NCI-H2171 (cell line): ENCODE measurements at places on chromosomes 16 and 17.
A peak's percentile ranks its signal among the peaks of the same experiment; 100 is the strongest.

- peak; percentile 78 for DNase-seq
Observed at GRCh38 chr17:65638221-65638975, 77.0 kb upstream of the AXIN2 start.

DNA sequence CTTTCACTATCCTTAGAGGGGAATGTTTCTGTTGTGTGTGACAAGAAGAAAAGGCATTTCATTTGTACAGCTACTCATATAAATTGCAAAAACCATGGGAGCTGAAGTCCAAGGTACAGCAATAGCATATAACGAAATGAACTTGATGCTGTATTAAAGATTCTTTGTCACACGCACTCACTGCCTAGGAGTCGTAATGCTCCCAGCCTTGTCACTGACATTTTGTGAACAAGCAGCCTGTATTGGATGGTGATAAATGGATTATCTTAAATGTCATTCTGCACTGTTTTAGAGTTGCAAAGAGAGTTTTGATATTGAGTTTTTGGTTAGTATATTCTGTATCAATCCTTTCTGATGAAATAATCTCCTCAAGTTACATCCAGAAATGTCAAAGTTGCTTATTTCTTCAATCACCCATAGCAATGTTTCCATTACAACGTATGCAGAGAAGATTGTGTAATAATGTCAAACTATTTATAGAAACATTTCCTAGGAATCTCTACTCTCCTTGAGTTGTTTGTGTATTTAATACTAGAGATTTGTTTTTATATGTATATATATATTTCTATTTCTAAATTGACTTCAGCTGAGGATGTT lies 270.6 kb downstream of the FTO start:
- no peak for DNase-seq

DNA sequence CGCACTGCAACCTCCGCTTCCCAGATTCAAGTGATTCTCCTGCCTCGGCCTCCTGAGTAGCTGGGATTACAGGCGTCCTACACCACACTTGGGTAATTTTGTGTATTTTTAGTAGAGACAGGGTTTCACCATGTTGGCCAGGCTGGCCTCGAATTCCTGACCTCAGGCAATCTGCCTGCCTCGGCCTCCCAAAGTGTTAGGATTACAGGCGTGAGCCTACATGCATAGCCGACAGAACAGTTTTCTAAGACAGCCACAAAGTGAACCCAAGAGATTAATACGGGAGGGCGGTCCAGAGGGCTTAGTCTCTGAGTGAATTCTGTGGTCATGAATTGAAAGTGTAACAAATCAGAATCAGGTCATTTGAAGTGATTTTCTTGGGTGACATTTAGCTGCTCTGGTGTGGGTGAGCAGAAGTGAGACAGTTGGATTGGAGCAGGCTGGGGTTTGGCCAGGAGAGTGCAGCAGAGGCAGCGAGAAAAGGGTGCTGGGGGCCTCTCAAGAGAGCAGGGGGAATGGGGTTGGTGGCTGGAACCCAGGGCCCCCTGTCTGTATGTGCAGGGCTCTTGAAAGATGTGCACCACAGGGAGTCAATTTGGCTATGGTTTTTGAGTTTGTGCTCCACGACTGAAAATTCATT lies 231.4 kb upstream of the WSCD1 start:
- DNase-seq = no peak

DNA sequence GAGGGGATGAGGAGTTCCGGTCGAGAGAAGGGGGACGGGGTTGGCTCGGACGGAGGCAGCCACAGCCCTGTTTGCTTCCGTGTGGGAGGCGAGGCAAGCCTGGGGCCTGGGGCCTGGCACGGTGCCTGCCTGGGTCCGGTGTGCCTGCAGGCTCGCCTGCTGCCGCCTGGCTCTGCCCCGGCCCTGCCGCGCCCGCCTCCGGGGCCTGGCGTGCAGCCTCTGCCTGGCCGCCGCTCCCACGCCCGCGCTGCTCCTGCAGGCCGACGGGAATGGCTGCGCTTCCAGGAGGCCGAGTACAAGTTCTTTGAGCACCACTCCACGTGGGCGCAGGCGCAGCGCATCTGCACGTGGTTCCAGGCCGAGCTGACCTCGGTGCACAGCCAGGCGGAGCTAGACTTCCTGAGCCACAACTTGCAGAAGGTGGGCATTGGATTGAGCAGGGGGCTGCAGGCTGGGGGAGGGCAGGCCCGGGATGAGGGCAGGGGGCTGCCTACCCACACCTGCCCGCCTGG lies 53.1 kb downstream of the MRC2 start:
- DNase-seq = no peak

GRCh38 chr17:38885044-38885727 lies 15.3 kb downstream of the LASP1 start:
- no peak for DNase-seq

DNA sequence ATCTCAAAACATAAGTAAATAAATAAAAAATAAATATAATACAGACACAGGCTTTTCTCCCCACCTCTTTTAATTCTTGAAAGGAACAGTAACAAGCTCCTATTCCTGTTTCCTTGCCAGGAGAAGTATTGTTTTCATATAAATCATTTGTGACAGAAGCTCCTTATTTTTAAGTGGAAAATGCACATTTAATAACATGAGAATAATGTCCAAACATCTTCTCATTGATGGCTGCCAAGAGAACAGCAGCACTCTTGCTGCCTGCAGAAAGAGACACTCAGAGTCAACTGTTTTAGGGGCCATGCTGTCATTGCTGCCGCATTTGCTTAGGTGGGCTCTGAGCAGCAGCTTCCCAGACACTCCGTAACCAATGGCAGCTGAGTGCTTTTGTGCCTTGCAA lies 580.1 kb downstream of the WWOX start:
- no peak for DNase-seq

DNA sequence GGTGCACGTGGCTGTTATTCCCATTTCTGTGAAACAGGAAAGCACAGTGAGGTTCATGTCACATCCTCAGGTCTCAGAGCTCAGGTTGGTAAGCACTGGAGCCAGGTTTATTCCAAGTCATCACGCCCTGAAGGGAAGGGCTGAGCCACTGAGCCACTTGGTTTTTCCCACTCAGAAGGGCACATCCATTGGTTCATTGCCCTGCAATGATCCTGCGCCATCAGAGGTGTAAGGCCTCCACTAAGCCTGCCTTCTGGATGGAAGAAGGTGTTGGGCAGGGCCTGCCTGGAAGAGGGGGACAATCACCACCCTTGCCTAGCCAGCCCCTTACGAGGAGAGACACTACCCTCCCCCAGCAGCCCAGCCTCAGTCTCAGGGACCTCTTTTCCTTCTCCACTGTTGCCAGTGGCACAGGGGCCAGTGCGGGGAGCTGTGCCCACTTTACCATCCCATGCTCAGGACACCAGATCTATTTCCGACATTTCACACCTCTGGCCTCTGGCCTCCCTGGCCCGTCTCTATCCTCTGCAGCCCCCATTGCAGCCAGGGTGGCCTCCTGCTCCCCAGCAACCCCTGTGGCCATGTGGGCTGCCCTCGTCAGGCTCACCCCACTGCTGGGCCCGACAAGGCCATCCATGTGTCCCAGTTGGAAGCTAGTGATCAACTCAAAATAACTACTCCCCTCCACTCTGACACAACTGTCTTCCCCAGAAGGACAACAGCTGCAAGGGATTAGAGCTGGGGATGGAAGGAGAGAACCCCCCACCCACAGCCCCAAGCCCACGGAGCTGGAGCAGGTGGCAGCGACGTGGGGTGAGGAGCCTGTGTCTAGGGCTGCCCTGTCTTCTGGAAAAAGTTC lies 29.9 kb downstream of the CFAP20 start:
- no peak for DNase-seq

- no peak for DNase-seq
Observed at GRCh38 chr16:59169168-59169567, 435.1 kb upstream of the GOT2 start.

DNA sequence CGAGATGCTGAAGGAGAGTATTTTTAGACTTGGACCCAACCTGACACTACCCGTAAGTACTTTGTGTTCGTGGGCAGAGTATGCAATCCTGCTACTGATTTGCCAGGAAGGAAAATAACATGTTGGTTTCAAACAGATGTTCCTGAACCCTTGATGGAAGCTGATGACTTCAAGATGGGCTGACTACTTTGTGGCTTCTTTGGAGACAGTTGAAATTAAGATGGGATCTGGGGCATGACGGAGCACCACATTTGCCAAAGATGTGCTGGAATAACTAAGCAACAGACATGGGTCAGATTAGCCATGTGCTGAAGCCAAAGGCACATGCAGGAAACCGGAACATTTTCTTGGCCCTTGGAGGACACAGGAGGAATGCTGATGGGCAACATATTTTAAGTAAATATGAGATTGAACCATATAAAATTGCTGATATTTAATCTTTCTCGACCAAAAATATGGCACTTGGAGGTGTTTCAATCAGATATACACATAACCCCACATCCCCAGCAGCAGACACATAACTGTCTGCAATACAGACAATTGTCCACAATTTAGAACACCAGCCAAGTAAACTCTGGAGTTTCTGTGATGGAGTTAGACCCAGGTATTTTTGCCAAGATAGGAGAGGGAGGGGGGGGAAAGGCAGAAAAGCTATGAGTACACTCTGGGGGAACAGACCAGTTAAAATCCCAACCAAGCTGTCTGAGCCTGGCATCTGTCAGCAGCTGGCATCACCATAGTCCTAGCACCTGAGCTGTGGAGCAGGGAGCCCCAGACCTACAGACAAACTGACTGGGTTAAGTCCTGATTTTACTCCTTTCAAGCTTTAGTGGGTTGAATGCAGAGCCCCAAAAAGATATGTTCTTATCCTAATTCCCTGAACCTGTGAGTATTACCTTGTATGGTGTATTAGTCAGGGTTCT lies 329.4 kb upstream of the CDH5 start:
- no peak for DNase-seq

- DNase-seq = peak; percentile 22
Observed at GRCh38 chr17:72661116-72661944, 431.2 kb downstream of the SLC39A11 start.

- no peak for DNase-seq
Observed at GRCh38 chr17:47310186-47310733, 13.5 kb upstream of the EFCAB13 start.

DNA sequence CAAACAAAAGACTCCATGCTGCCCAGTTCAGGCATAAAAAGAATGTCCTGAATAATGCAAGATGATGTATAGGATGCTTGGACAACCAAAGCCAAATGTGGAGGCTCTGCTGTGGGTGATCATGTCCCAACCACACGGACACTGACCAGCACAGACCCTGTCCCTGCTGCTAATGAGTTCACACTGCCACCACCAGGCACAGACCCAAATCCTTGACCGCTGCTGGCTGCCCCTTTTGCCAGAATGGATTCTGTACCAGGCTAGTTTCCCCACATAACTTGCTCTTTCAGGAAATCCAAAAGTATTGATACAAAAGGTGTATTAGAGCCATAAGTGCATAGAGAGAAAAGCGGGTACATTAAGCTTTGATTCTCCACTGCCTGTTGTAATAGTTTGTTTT lies 60.9 kb downstream of the XYLT1 start:
- no peak for DNase-seq

GRCh38 chr17:74759941-74760340 lies 11.5 kb downstream of the NHERF1 start:
- DNase-seq = no peak

- DNase-seq = no peak
Observed at GRCh38 chr17:72390675-72391508, 270.1 kb downstream of the SOX9 start.

- DNase-seq = no peak
Observed at GRCh38 chr16:4002121-4002520, 114.1 kb downstream of the ADCY9 start.

- DNase-seq = no peak
Observed at GRCh38 chr17:13500947-13501346, 100.8 kb downstream of the HS3ST3A1 start.

- DNase-seq = no peak
Observed at GRCh38 chr17:4739122-4740024, at the start of the genes CXCL16 and ZMYND15. Gene CXCL16, minus strand, starts transcription at chr17:4739928. Its CDS starts 589 bp downstream, at chr17:4739339. Gene ZMYND15, plus strand, starts transcription at chr17:4739833. Its CDS starts 716 bp downstream, at chr17:4740549.

GRCh38 chr17:962166-962565 lies 17.4 kb downstream of the NXN start:
- no peak for DNase-seq

- DNase-seq = no peak
Observed at GRCh38 chr17:70104791-70105523, 29.9 kb downstream of the KCNJ16 start.

DNA sequence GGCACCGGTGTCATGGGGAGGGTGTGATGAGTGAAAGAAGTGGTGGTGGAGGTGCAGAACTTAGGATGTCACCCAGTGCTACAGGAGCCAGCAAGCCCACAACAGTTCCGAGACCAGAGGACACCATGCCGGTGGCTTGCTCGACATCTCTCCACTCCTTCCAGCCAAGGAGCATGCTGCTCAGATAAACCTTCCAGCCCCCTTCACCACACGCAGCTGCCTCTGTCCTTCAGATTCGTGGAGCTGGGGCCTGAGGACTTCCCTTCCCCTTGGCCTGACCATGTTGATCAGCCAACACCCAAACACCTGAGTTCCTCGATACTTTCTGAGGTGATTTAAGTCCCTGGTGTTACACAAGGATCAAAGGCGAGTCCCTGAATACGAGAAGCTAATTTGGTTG lies 188.8 kb upstream of the FOXF1 start:
- DNase-seq = no peak

DNA sequence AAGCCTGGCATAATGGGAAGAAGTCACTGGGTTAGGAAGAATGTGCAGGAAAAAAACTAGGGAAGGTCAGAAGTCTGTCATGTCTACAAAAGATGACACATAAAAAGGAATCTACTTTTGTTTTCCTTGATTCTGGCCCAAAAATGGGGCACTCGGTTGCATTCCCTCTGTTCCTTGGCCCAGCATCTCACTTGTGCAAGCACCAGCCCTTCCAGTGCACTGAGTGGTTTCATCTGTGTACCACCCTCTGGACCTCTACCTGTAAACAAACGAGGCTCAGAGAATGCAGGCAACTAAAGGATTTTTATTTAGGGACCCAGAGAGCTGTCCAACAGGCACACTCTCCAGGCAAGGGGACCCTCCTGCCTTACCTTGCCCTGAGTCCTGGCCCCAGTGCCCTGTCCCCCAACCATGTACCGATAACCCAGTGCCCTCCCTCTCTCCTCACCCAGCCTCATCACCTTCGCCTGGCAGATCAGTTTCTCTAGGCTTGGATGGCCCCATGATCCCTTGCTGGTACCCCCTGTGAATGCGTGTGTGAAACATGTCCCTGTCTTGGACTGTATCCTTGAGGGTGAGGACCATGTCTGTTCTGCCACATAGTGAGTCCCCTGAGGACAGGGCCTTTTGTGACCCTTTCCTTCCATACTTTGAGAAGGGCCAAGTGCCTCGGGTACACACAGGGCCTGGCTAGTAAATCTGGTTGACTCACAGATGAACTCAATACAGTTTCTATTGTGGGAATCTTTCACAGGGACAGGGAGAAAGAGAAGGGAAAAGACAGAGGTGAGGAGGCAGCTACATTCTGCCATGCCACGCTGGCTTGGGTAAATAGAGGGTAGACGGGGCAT lies 13.3 kb downstream of the NXPH3 start:
- DNase-seq = no peak
